ENCODE measurements at places on chromosomes 5 and 9. TPM values are rescaled to one million over a fixed set of nuclear protein-coding genes. Genes with fewer than 3 reads are reported as not detected.

GRCh38 chr9:87300915-87301314, 196.8 kb upstream of the DAPK1 start:
- no peak for DNase-seq

GRCh38 chr9:91248707-91249106, 113.0 kb downstream of the AUH start:
- no peak for DNase-seq

DNA sequence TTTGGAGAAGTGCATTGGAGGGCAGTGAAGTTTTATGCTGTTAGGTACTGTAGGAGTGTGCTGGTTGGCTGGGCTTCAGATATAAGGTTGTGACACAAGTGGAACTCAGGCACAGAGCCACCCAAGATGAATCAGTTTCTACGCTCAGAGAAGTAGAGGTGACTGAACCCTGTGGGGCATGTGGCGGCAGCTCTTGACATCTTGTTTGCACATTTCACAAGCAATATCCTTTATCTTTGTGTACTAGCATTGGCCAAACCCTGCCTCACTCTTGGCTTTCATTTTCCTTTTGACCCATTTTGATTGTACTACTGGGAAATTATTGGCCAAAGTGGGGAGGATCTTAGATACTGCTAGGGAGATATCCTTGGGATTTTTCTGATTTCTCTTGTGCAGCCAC, 110.0 kb downstream of the PSAT1 start:
- DNase-seq, result no peak

DNA sequence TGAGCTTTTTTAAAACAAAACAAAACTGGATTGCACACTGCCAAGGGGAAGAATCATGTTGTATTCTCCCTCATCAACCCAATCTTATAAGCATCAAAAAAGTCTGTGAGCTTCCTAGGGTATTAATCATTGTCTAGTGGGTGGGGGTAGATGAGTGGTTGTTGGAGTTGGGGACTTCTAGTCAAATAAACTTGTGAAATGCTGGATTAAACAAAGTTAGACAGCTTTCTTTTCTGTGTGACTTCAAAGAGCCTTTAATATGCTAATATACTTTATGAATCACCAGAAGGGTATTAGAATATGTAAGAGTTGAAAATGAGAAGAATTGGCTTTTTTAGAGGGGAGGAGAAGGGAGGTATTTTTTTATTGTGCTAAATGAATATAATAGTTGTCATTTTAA, 87.7 kb downstream of the GALNT10 start:
- no peak for DNase-seq

- no peak for DNase-seq
These were observed 347.4 kb downstream of the DRD1 start for GRCh38 chr5:175096469-175097165.

DNA sequence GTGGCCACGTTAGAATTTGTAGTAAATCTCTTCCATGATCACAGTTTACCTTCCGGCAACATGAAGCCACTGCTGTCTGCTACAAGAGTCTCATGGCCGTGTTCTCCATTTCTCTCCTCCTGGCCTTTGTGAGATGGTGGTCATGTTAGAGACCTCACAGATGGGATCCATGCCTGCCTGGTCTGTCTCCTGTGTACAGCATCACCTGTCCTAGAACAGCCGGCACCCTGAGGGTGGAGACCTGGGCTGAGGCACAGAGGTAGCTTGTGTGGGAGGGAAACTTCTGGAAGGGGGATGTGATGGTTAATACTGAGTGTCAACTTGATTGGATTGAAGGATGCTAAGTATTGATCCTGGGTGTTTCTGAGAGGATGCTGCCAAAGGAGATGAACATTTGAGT, 3.1 kb upstream of the FCN2 start:
- no peak for DNase-seq

GRCh38 chr5:75616371-75616881, 5.2 kb downstream of the ANKDD1B start:
- DNase-seq, result no peak

MLANA gene
- polyA plus RNA-seq, result 0.80 TPM

TNFSF8 gene
- 0.53 TPM for polyA plus RNA-seq

MARCHF3 gene
- 7.8 TPM for polyA plus RNA-seq

TPPP gene
- polyA plus RNA-seq, result 9.2 TPM

BASP1 gene
- 27.0 TPM for polyA plus RNA-seq
